AG04450 (cell line): ENCODE measurements at places on chromosomes 11 and 22. TPM values are rescaled to one million over a fixed set of nuclear protein-coding genes. Genes with fewer than 3 reads are reported as not detected.
A peak's percentile ranks its signal among the peaks of the same experiment; 100 is the strongest.

GRCh38 chr11:10314199-10315072 is 9.6 kb downstream of the ADM start:
- no peak for DNase-seq

DNA sequence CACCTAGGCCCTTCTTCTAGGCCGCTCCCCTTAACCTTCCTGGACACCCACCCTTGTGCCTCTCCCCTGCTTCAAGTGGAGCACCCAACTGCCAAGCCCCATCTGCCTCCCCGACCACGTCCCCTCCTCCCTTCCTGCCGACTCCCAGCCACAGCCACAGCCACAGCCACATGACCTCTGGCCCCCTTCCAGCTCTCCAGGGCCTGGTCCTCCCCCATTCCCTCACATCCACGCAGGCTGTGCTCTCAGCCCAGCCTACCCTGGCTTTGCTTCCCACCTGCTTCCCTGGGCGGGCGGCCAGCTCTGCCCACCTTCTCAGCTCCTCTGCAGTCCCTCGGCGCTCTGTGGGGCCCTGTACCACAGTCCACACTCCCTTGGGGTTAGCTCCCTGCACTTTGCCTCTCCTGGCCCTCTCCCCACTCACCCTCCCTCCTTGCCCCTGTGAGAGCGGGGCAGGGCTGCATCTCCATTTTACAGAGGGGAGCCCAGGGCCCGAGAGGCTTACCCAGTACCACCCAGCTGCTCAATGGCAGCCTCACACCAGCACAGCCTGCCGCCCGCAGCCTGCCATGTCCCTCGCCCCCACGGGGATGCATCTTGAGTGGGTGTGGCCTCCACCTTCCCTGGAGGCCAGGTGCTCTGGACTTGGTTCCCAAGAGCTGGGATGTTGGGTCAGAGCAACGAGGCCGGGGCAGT is 20.3 kb downstream of the PARVG start:
- DNase-seq = no peak

- no peak for DNase-seq
These were observed 1.1 kb upstream of the LBHD1 start for GRCh38 chr11:62673196-62673525.

DNA sequence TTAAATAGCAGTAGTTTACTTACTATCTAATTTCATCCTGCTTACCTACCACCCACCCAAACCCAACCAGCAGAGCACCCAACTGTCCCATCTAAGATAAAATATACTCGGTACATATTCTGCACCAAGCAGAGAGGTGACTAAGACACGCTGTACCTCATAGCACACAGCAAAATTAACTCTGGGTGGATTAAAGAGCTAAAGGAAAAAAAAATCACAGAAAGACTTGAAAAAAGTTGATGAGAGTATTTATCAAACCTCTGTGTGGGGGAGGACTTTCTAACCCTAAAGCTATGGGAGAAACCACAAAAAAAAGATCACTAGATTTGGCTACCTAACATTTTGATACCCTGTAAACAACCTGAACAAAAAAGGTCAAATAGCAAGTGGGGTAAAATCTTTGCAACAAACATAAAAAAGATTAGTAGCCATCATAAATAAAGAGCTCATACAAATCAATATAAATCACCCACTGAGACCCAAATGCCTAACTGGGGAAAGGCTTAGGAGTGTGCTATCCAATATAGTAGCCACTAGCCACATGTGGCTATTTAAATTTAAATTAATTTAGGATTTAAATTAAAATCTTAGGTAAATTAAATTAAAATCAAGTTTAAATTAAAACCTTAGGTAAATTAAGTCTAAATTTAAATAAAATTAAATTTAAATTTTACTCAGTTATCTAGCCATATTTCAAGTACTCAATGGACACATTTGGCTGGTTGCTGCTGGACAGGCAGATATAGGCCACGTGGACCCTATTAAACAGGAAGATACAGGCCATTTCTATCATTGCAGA is 25.6 kb upstream of the CD5 start:
- no peak for DNase-seq

DNA sequence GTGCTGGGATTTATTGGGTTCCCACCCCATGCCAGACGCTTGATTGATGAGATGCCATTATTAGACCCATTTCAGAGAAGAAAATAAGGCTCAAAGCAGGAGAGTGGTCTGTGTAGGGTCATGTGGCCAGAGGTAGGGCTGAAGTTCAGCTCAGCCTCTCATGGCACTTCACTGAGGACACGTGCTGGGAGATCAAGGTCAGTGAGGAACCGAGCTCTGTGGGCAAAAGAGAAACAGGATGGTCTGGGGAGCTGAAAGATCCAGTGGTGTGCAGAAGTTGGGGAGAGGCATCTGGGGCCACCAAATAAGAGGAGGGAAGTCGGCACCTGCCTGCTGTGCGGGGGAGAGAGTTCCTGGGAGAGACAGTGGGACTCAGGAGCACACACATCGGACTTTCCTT is 19.6 kb downstream of the RHOD start:
- DNase-seq = no peak

GRCh38 chr11:120256178-120256577 is 16.2 kb downstream of the POU2F3 start:
- DNase-seq = no peak

- no peak for DNase-seq
These were observed 7.2 kb downstream of the TTLL1 start for GRCh38 chr22:43081968-43082367.

GRCh38 chr11:9231848-9232177 is 33.3 kb downstream of the DENND5A start:
- no peak for DNase-seq

DNA sequence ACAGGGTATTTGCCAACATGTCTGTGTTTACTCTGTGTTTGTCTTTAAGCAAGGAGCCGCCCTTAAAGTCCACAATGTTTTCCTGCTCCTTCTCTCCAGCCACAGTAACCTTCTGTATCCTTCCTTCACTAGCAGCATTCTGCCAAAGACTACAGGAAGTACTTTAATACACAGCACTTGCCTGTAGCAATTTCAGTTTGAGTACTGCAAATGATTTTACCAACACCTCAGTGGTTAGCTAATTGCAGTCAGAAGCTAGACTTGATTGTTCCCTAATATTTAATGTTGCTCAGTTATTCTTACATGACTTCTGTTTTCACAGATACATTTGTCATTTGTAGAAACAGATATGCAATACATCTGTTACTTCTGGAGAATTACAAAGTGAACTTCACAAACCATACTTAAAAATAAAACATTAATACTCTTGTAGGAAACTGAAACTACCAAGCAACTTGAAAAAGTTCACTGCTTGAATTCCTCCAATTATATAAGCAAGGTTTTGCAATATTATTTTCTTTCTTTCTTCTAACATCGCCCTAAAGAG is 69.1 kb downstream of the FCHSD2 start:
- DNase-seq = no peak

- DNase-seq = no peak
These were observed 4.6 kb upstream of the RTN4R start for GRCh38 chr22:20272700-20273099.

GRCh38 chr11:76250520-76251225 is 44.4 kb upstream of the WNT11 start:
- no peak for DNase-seq

- DNase-seq = no peak
These were observed 568 bp upstream of the BIK start for GRCh38 chr22:43109921-43110443.

DNA sequence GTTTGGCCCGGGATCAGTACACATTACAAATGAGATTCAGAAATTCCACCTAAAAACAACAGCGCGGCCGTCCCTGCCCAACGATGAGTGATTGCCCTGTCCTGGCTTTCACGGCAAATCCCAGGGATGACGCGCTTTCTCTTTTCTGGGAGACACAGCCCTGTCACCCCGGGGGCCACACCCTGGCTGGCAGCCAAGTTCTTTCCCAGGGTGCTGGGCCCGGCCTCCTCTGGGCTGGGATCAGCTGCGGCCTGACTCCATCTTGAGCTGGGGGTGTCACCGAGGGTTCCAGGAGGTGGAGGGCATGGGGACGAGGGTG is 82.7 kb downstream of the FBLN1 start:
- no peak for DNase-seq

- no peak for DNase-seq
These were observed 123.8 kb downstream of the DDX10 start for GRCh38 chr11:108788565-108789199.

DNA sequence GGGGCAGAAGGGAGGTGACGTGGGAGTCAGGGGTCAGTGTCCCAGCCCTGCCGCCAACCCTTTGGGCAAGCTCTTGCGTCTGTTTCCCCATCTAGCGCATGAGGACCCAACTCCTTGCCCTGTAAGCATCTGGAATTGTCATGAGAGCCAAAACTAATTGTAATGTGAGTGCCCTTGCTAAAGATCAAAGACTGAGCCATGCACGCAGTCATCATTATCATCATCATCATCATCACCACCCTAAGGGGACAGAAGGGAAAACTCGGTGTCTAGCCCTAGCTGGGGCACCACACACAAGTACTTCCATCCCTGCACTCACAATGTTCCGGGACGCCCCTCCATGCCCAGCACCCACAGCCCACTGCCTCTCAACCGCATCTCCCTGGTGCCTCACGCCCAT is 2.5 kb downstream of the LIF start:
- no peak for DNase-seq

GRCh38 chr11:63629426-63629825 is 15.2 kb upstream of the PLAAT3 start:
- DNase-seq = no peak

- DNase-seq = no peak
These were observed 59.9 kb downstream of the DGCR2 start for GRCh38 chr22:19062139-19062942.

GRCh38 chr22:36068776-36069344 is 40.2 kb upstream of the RBFOX2 start:
- DNase-seq = no peak

- no peak for DNase-seq
These were observed 5.3 kb downstream of the DMC1 start for GRCh38 chr22:38564669-38565068.

DNA sequence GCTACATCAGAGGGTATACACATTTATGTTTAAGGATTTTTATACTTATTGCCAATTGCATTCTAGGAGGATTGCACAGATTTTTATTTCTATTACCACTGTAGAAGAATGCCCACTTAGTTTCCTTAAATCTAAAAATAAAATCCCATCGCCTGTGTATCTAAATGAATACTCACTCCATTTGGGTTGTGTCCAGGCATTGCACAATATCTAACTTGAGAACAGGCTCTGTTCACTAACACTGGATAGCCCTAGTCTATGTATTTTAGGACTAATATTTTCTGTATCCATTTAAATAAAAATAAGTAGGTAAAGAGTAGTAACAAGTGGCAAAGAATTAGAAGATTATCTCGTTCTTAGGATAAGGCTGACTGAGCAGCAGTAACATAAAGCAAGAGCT is 4.1 kb downstream of the C11orf52 start:
- no peak for DNase-seq

DNA sequence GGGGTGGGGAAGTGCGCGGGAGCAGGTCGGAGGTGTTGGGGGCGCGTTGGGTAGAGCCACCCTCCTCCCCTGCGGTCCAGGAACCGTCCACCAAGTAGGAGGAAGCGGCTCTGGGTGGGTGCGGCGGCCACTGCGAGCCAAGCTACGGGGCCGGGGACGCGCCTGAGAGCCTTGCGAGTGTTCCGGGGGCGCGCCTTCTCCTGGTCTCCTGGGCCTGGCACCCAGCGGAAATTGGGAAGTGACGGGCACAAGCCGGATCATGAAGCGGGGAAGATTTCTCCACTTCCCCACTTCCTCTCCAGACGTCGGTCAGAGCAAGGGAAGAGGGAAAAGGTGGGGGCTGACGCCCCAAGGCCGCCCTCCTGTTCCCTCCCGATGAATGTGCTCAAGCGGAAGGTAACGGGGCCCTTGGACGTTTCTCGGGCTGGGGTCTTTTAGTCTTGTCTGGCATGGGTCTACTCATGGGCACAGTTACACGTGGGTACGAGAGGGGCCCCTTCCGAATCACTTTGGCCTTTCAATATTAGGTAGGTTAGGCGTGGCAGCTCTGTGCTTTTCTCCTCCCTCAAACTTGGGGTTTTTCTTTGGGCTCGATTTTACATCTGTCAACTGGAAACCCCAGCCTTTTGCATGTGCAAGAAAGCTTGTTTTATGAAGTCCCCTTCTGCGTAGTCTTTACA is 865 bp downstream of the RBM14 start:
- DNase-seq = no peak

- no peak for DNase-seq
These were observed 38.8 kb downstream of the IRAG1 start for GRCh38 chr11:10654811-10655150.

DNA sequence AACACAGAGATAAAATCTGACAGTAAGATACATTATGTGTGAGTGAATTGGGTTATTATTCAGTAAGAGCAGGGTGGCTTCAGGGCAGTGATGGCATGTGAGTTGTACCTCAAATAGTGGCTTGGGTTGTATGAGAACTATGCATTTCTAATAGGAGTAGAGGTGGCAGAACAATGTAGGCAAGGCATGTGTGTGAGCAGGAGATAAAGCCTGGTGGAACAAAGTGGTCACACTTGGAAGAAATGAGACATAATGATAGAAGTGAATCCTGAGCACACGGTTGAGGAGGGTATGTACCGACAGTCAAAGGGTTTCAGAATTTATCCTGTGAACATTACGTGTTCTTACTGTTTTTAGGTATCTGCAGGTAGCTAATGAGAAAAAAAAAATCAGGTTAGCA is 159.3 kb downstream of the CASP12 start:
- no peak for DNase-seq

- peak; percentile 30 for DNase-seq
These were observed 737 bp downstream of the BCL2L13 start for GRCh38 chr22:17639247-17639741.

- no peak for DNase-seq
These were observed 58.8 kb downstream of the NAV2 start for GRCh38 chr11:19771463-19771862.

DNA sequence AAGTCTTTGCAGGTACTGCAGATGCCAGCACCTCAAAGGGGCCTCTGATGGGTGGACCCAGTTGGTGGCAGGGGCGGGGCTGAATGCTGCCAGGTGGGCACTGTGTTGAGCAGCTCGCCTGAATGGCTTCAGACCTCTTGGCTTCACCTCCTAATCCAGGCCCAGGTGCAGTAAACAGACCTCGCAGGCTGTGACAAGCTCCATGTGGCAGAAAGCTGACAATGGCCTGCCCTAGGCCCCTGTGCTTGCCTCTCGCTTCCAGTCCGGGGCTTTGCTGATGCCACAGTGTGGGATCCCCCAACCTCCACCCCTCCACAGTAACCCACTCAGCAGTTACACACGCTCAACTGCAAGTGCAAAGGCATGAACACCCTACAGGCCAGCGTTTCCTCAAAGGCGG is 9.4 kb downstream of the IGLL1 start:
- DNase-seq = no peak

The BTBD18 gene
- not detected in 2 replicates for polyA plus RNA-seq

The CRYBA4 gene
- polyA plus RNA-seq = not detected in 2 replicates

The C11orf42 gene
- polyA plus RNA-seq = not detected in 2 replicates

The XKR3 gene
- polyA plus RNA-seq = not detected in 2 replicates

The MMP10 gene
- 0.87 and 0.97 TPM in 2 replicates for polyA plus RNA-seq

The OR10D3 gene
- polyA plus RNA-seq = not detected in 2 replicates

The APOA5 gene
- not detected in 2 replicates for polyA plus RNA-seq

The VSIG10L2 gene
- polyA plus RNA-seq = not detected in 2 replicates

The SMIM35 gene
- not detected in 2 replicates for polyA plus RNA-seq

The PANX1 gene
- 51.2 and 52.9 TPM in 2 replicates for polyA plus RNA-seq

The OR52A1 gene
- not detected in 2 replicates for polyA plus RNA-seq

The CASP5 gene
- polyA plus RNA-seq = 0.07 and 0.15 TPM in 2 replicates

The SLC22A25 gene
- polyA plus RNA-seq = not detected in 2 replicates

The C1QTNF5 gene
- 8.3 and 10.9 TPM in 2 replicates for polyA plus RNA-seq

The APOL4 gene
- polyA plus RNA-seq = 0.21 TPM in 2 replicates

The SLCO2B1 gene
- polyA plus RNA-seq = not detected in 2 replicates
